ENCODE measurements at places on chromosomes 13 and 19.

DNA sequence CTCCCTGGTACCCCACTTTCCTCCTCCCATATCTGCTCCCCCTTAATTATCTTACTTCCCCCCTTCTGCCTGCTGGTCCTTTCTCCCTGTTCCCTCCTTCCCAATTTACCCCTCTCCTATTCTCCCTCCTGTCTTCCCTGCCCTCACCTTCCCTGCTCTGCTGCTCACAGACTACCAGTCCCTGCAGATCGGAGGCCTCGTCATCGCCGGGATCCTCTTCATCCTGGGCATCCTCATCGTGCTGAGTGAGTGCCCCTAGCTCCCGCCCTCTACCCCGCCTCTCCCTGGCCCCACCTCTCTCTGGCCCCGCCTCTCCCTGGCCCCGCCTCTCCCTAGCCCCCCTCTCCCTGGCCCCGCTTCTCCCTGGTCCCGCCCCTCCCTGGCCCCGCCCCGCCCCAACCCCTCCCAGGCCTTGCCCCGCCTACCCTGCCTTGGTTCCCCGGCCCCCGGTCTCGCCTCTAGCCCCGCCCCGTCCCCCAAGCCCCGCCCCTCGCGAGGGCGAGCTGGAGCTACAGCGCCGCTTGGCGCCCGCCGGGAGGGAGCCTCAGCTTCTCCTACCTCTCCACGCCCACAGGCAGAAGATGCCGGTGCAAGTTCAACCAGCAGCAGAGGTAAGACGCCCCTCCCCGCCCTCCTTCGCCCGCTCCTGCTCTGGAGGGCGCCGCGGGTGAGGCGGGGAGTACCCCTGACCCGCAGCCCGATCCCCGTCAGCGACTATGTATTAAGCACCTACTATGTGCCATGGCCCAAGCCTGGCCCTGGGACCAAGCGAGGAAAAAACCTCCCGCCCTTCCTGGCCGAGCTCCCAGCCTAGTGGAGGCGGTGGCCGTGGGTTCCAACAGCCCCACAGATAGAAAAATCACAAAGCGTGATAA lies 1.9 kb upstream of the FXYD7 start:
- peak; percentile 98 for DNase-seq

DNA sequence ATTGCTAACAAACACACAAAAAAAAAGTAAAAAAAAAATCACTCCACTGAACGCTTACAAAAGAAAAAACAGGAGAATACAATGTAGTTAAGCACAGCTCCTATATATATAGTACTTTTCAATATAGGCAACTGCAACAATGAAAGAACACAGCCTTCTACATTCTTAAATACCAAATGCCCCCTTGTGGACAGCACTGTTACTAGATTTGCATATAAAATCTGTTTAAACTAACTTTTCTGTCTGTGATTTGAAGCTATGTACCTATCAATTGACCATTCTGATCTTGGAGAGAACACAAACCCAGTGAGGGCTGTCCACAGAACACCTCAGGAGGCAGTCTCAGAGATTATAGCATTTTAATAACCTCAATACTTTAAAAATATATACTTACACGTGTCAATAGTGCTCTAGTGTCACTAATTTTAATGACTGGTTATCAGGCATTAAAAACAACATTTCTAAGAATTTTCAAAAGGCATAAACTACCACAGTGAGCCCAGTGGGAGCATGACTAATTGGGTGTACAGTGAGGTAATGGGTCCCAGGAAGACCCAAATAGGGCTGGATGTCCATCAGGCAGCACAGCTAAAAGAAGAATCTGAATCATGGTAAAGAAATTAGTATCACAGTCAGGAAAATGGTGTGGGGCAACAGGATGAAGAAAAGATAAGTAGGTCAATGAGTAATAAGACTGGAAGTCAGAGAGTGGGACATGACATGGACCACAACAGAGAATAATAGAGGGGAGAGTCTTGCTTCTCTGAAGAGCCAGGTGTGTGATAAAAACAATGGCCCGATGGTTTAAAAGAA lies 22.2 kb downstream of the CCDC169 start:
- DNase-seq = no peak

GRCh38 chr19:1851654-1852580 lies 3.6 kb upstream of the REXO1 start:
- DNase-seq = peak; percentile 84

- no peak for DNase-seq
These were observed 1.8 kb downstream of the LILRB5 start for GRCh38 chr19:54255105-54255775.

GRCh38 chr19:18894254-18895037 lies 1.5 kb downstream of the CERS1 start:
- no peak for DNase-seq

GRCh38 chr13:67221630-67222226 lies 8.4 kb downstream of the PCDH9 start:
- DNase-seq = no peak

- DNase-seq = no peak
These were observed 59.7 kb upstream of the MTIF3 start for GRCh38 chr13:27510082-27510481.

DNA sequence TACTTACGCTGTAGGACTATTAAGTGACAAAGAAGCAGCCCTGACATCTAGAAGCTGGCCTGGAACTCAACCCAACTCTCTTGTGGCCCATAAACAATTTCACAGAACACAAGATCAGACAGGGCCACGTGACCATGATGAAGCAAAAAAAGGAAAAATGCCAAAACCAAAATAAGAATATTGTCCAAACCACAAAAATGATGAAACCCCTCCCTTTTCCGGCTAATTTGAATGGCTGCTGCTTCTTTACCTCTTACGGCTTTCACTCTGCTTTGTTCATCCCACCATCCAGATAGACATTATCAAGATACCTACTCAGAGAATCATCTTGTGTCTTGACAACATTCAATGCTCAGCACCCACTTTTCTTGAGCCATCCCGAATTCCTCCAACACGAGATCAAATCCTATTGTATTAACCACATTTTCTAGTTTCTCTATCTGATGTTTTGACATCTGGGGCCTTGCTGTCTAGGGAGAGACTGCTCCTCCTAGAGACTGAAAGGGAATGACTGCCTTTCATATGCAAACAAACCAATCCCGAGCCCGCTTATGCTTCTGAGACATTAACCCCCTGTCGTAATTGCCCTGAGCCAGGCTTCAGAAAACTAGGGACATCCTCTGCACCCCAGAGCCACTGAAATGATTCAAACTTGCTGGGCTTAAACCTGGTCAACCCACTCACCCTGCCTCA lies 186.3 kb downstream of the TDRD3 start:
- DNase-seq = no peak

DNA sequence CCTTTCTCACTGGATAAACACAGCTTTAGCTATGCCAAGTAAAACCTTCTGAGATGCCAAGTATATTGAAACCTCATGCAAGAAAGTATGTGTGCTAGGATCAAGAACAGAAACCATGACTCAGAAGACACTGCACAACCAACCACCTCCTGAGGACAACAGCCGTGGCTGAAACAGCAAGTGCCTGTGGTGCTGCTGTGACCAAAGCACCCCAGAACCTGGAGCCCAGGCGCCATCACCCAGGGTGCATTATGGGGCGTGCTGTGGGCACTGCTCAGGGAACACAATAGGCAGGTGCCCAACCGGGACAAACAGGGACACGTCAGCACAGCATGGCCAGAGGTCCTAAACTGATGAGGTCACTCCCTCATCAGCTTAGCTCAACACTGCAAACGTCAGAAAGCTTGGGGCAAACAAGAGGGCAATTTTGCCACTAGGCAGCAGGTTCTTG lies 101.3 kb upstream of the SLC15A1 start:
- no peak for DNase-seq

GRCh38 chr13:49366841-49367240 lies 77.0 kb downstream of the CAB39L start:
- no peak for DNase-seq

- DNase-seq = no peak
These were observed 1.7 kb upstream of the SBK3 start for GRCh38 chr19:55546822-55547614.

All from CD4-positive, alpha-beta T cell treated with Interleukin-6 for 4 hours (primary cell).